ENCODE measurements at places on chromosomes 5 and 9. TPM values are rescaled to one million over a fixed set of nuclear protein-coding genes. Genes with fewer than 3 reads are reported as not detected.

GRCh38 chr5:25285136-25285535, 640.4 kb upstream of the CDH10 start:
- DNase-seq, result no peak

GRCh38 chr5:74717596-74717995, 32.6 kb downstream of the HEXB start:
- DNase-seq, result no peak

- peak; percentile 64 for DNase-seq
Measured at GRCh38 chr9:3525096-3525835, 535 bp downstream of the RFX3 start.

- peak; percentile 58 for DNase-seq
Measured at GRCh38 chr5:176887252-176887849, 11.8 kb downstream of the HK3 start.

- DNase-seq, result no peak
Measured at GRCh38 chr5:19853616-19854240, 134.3 kb downstream of the CDH18 start.

DNA sequence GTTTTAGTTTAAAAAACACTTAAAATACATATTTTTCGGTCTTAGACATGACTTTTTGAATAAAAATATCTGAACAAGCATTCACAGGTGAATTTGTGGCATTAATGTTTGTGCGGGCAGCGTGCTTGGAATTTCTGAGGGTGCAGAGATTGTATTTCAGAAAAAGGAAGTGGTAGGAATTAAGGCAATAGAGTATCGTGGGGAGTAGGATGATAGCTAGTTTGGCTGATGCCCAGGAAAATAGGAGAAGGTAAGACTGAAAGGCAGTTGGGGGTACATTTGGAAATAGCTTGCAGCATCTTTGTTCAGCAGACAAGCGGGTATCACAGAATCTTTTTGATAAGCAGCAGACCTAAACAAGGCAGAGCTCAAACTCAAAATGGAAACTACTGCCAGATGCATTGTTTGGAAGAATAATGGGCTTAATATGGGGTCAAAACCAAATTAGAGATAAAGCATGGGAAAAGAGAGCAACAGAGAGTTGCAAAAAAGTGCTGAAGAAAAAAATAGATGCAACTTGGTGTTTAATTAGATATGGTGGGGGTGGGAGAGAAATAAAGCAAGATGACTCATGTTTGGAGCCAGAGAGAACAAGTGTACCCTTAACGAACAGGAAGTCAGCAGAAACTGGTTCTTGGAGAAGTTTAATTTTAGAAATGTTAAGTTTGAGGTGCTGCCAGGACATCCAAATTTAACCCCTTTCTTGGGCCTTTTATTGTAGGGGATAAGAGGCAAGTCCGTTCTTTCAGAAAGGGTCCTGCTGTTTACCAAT, 85.7 kb upstream of the ARRDC3 start:
- peak; percentile 51 for DNase-seq

- peak; percentile 95 for DNase-seq
Measured at GRCh38 chr9:121744002-121744686, 92.7 kb downstream of the DAB2IP start.

- no peak for DNase-seq
Measured at GRCh38 chr5:161847941-161848391, at the start of gene GABRA1. Gene GABRA1, plus strand, starts transcription at chr5:161848120. Its CDS starts 2,691 bp downstream, at chr5:161850811.

- peak; percentile 60 for DNase-seq
Measured at GRCh38 chr5:40842351-40842750, 1.2 kb downstream of the CARD6 start.

DNA sequence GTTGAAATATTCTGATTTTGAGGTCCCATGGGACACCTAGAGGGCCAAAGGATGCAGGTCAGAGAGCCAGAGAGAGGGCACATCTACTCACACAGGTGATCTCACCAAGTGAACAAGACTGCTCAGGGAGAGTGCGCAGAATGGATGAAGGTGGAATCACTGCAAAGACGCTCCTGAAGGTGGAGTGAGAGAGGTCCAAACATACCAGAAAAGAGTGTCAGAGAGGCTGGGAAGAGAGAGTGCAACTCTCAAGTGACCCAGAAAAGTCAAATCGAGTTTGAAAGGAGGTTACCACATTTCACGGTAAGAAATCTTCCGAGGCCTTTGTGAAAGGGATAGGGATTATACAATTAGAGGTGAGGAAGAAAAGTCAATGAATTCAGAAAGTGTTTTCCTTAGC, 173.4 kb downstream of the EPB41L4A start:
- DNase-seq, result no peak

GRCh38 chr9:6495466-6495865, 82.5 kb downstream of the UHRF2 start:
- DNase-seq, result no peak

- no peak for DNase-seq
Measured at GRCh38 chr5:10988622-10989021, 227.6 kb upstream of the DAP start.

GRCh38 chr9:98135938-98136337, 16.9 kb upstream of the TRIM14 start:
- peak; percentile 19 for DNase-seq

GRCh38 chr5:129496421-129496820, 36.3 kb downstream of the ADAMTS19 start:
- no peak for DNase-seq

GRCh38 chr9:84187090-84187489, 153.5 kb downstream of the SLC28A3 start:
- DNase-seq, result no peak

GRCh38 chr5:123746683-123747360, 234.8 kb downstream of the CSNK1G3 start:
- DNase-seq, result no peak

DNA sequence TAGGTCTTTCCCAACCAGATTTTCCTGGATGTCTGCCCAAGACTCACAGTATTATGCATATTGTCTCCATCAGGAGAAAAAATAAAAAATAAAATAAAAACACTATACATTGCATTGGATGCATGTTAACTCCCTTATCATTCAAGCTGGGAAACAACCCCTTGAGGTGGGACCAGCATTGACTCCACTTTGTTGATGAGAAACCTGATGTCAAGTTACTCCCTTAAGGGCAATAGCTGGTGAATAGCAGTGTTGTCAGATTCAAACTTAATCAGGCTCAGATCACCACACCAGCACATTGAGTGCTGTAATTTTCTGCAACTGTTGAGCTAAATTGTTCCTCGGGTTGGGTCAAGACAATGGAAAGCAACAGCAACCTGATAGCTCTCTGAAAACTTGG, 264.0 kb upstream of the TRIM32 start:
- DNase-seq, result no peak

GRCh38 chr5:122707796-122708195, 67.1 kb upstream of the SNX2 start:
- DNase-seq, result no peak

- no peak for DNase-seq
Measured at GRCh38 chr9:16026886-16027285, 474.0 kb downstream of the CCDC171 start.

RECK gene
- 31.5 TPM for total RNA-seq

FGF1 gene
- 2.9 TPM for total RNA-seq

CNTNAP3 gene
- 1.4 TPM for total RNA-seq

TOMM5 gene
- total RNA-seq, result 72.4 TPM

PCDHB16 gene
- total RNA-seq, result 1.1 TPM

CRHBP gene
- under 0.01 TPM for total RNA-seq

URM1 gene
- 29.2 TPM for total RNA-seq

CDKN2A gene
- total RNA-seq, result 32.1 TPM

DMRTA1 gene
- total RNA-seq, result 4.3 TPM

PNPLA7 gene
- total RNA-seq, result 2.7 TPM

PLAC8L1 gene
- not detected for total RNA-seq

C5 gene
- 5.1 TPM for total RNA-seq

TMEM215 gene
- not detected for total RNA-seq

STK10 gene
- total RNA-seq, result 32.7 TPM

FOCAD gene
- total RNA-seq, result 45.6 TPM

Measured in osteoblast (primary cell).